Pericardium fibroblast (primary cell): ENCODE measurements at places on chromosomes 12 and 14. TPM values are rescaled to one million over a fixed set of nuclear protein-coding genes. Genes with fewer than 3 reads are reported as not detected.

NRL gene
- 0.12 and 3.7 TPM in 2 replicates for total RNA-seq

MAP4K5 gene
- total RNA-seq = 45.0 and 69.4 TPM in 2 replicates

CPNE8 gene
- total RNA-seq = 6.5 and 8.1 TPM in 2 replicates

TSPAN8 gene
- total RNA-seq = 3.4 TPM in 1 of 2 replicates, not detected in the other

ATF1 gene
- 19.3 and 19.9 TPM in 2 replicates for total RNA-seq

IKZF4 gene
- 2.0 and 10.4 TPM in 2 replicates for total RNA-seq

BAG5 gene
- 16.3 and 17.3 TPM in 2 replicates for total RNA-seq

RFX4 gene
- not detected in 2 replicates for total RNA-seq

SPX gene
- total RNA-seq = 0.93 and 10.4 TPM in 2 replicates

KLHDC2 gene
- total RNA-seq = 50.3 and 70.2 TPM in 2 replicates

PRR4 gene
- total RNA-seq = not detected in 2 replicates

CATSPERB gene
- total RNA-seq = not detected in 2 replicates

P2RX7 gene
- 2.5 TPM in 1 of 2 replicates, not detected in the other for total RNA-seq

GNPNAT1 gene
- 19.3 and 21.8 TPM in 2 replicates for total RNA-seq

TMED8 gene
- total RNA-seq = 5.3 and 6.3 TPM in 2 replicates

NXPH4 gene
- total RNA-seq = 12.1 and 14.1 TPM in 2 replicates
